ENCODE measurements at places on chromosomes 2 and 18.

DNA sequence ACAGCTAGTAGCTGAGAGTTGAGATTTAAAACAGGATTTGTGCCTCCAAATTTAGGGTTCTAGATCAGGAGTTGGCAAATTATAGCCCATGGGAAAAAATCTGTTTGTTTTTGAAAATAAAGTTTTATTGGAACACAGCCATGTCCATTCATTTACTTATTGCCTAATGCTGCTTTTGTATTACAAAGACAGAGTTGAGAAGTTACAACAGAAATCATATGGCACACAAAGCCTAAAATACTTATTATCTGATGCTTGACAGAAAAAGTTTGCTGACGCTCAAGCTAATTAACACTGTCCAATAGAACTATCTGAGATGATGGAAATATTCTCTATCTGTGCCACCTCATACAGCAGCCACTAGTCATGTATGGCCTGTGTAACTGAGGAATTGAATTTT is 229.1 kb upstream of the RASGRP3 start:
- DNase-seq, result no peak

GRCh38 chr2:21330786-21331391 is 207.1 kb downstream of the TDRD15 start:
- no peak for DNase-seq

DNA sequence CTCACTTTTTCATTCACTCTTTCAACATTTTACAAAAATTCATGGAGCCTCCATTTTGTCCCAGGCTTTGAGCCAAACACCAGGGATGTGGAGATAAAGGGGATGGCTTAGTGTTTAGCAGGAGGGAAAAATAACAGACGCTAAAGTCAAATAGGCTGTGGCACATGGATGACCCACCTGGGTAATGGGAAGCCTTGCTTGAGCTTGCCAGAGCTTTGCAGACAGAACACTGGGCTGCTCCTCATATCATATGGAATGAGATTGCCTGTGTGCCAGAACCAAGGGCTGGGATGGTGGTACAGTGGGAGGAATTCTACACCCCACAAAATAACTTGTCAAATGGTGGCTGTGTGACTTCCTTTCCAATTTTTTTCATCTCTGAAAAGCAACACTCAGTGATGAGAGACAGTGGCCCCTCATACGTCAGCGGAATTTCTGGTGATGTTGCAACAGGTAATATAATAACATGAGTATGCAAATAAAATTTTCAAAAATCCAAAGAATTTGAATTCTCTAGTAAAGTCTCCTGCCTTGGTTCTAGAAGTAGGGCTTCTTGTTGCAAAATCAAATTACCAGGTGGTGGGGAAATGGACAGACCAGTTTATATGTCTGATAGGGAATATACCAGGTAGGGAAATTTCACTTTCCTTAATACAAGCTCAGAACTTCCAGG is 252.9 kb downstream of the CLIP4 start:
- DNase-seq, result no peak

GRCh38 chr2:127407661-127408003 is 10.6 kb upstream of the PROC start:
- no peak for DNase-seq

GRCh38 chr18:52569492-52569891 is 229.5 kb downstream of the DCC start:
- no peak for DNase-seq

Measured in CD4-positive, alpha-beta T cell treated with Interleukin-2 at 100 ng/mL for 4 hours (primary cell).